ENCODE measurements at places on chromosomes 2 and 18.

GRCh38 chr18:69948919-69949537, 1.4 kb upstream of the CD226 start:
- no peak for DNase-seq

- DNase-seq: no peak
Observed at GRCh38 chr2:136783856-136784255, 18.5 kb downstream of the THSD7B start.

GRCh38 chr2:179264368-179265081, at the start of gene SESTD1:
Gene SESTD1 (minus strand): TSS chr2:179264832. CDS start chr2:179191841, 72,991 bp downstream.
- DNase-seq: peak; percentile 16

DNA sequence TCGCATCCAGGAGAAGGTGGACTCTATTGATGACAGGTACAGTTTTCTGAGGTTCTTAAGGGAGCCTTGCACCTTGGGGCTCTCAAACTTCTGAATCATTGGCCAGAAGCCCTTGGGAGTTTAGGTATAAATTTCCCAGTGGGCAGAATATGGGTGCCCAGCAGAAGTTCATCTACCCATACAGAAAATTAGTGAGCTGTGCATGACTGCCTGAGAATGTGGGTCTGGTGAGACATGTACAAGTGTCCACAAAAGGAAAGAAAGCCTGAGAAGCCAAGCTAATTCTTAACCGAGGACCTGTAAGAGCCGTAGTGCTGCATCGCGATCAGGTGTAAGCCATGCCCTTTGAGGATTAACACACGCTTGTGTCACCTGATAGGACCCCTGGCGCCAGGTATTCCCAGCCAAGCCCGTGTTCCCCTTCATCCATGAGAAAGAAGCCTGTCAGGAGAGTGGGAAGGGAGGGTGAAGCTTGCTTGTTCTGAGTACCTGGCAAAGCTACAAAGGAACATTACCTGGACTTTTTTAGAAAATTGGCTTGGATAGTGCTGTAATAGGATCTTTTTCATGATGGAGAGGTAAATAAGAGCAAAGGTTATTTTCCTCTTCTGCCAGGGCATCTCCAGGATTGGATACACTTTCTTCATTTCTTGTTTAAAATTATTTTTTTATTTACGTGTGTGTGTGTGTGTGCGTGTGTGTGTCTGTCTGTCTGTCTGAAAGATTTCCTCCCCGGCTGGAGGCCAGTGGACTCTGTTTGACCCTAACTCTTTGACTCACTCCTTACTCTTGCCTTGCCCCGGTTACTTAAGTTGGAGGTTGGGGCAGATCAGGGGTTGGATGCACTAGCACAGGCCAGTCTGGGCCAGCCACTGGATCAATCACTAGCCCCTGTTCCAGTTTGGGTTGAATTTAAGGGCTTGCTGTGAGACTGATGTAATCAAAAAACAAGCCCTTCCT, 90.4 kb upstream of the EML6 start:
- no peak for DNase-seq

GRCh38 chr18:62881509-62882016, 166.2 kb downstream of the PHLPP1 start:
- DNase-seq: no peak

- no peak for DNase-seq
Observed at GRCh38 chr2:135798762-135799161, 38.2 kb downstream of the LCT start.

Data from activated T-helper 1 cell treated with anti-CD3 and anti-CD28 coated beads, Interleukin-2, amount 50 U/mL, for 16 hours (primary cell).